ENCODE measurements at places on chromosomes 4 and X. TPM values are rescaled to one million over a fixed set of nuclear protein-coding genes. Genes with fewer than 3 reads are reported as not detected.

Gene GCNA
- total RNA-seq: 4.1 TPM

Gene ITM2A
- not detected for total RNA-seq

Gene PCDH19
- 0.04 TPM for total RNA-seq

Gene RNF150
- 3.2 TPM for total RNA-seq

Gene ASB12
- total RNA-seq: not detected

Gene SPANXA1
- 0.41 TPM for total RNA-seq

Gene BMP3
- total RNA-seq: 0.33 TPM

Gene NXF2
- not detected for total RNA-seq

Gene IL15
- 9.0 TPM for total RNA-seq

Gene GNRHR
- not detected for total RNA-seq

Gene CYSLTR1
- total RNA-seq: not detected

Gene CLDN2
- 0.13 TPM for total RNA-seq
